ENCODE measurements at places on chromosomes 2 and 18.

GRCh38 chr2:43389581-43390466, 163.4 kb upstream of the ZFP36L2 start:
- no peak for DNase-seq

GRCh38 chr2:140353541-140353940, 1573.4 kb upstream of the NXPH2 start:
- DNase-seq, result no peak

DNA sequence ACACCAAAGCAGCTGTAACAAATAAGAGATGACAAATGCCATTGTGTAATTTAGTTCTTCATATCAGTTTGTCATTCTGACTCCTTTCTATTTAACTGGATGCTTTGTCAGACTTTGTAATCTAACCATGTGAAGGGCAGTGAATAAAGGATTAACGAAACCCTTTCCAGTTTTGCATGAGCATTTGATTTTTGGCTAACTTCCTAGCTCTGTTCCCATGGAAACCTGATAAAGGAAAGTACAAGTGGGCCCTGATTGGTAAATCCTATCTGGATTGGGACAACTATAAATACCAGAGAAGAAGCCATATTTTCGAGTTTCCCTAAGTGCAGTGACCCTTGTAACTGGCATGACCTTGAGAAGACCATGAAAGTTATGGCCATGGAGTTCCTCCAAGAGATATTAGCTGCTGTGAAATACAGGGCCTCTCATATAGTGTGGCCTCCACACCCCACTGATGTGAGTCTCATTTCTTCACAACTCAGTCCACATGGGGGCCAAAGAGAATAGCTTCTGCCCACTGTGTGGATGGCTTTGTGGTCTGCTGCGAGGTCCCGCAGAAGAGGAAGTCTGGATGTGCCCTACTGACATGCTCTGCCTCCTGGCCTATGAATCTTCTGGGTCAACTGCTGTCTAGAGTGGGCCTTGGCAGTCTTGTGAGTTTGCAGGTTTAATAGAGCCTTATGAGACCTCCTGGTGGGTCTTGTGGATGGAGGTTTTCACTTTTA, 38.2 kb upstream of the CYP1B1 start:
- DNase-seq, result no peak

- no peak for DNase-seq
Observed at GRCh38 chr18:67862069-67862468, 345.5 kb upstream of the DSEL start.

DNA sequence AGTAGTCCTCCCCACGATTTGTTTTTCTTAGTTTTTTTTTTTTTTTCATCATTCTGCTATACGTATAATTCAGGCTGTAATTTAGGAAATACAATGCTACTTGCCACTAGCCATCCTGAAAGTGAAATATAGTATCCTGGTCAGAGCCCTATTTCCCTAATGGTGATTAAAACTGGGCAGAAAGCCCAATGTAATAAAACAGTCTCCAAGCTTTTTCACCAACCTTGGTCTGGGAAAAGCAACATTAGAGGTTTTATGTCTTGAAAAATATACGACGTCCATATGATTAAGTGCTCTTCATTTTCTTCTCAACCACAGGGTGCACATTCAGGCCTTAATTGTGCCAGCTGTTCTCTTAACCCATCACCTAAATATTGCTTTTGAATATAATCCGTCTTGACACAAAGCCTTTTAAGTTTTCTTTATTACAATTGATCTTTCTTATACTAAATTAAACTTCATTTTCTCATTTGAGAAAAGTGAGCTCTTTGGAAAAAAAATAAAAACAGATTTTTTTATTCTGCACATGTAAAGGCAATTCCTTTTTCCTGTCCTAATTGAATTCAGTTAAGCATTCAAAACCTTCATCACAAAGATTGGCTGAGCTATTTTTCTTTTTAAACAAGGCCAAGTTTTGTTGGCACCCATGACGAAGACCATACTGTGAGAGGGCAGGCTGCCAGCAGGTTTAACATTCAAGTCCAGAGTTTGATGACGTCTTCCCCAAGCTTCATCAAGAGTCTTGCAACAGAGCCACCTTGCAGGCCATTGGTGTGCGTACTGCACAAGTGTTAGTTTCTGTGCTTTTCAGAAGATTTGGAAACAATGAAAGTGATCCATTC, 52.7 kb downstream of the MAP2 start:
- no peak for DNase-seq

DNA sequence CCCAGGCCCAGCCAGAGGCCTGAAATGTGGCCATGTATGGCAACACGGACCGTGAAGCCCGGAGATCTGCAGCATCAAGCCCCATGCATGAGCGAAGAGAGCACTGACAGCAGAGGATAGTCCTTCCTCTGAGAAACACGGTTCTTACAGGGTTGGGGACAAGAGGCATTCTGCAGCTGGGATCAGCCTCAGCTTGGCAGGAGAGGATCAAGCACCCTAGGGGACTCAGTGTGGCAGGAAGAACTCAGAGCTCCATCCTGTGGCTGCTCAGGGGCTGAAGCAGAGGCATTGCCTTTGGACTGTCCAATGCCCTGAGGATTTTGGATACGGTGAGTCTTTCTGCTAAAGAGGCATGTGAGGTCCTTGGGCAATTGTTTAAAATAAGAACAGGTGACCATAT, 368.7 kb downstream of the ZNF516 start:
- DNase-seq, result no peak

DNA sequence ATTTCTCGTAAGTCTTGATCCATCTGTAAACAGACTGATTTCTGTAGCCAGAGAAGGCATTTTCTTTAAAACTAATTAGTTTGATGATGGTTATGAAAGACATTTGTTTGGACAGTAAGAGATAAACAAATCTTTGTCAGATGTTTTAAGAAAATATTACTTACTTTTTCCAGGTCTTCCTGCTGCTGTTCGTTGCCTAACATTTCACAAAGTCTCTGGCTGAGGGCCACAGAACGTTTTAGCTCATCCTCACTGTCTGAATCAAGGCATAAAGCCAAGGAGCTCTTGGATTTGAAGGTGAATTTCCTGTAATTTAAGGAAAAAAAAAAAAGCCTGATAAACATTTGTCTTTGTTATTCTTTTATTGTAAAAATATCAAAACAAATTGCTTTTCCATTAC, 57.8 kb downstream of the VIL1 start:
- DNase-seq, result no peak

- DNase-seq, result no peak
Observed at GRCh38 chr2:236935083-236935482, 150.6 kb upstream of the COPS8 start.

DNA sequence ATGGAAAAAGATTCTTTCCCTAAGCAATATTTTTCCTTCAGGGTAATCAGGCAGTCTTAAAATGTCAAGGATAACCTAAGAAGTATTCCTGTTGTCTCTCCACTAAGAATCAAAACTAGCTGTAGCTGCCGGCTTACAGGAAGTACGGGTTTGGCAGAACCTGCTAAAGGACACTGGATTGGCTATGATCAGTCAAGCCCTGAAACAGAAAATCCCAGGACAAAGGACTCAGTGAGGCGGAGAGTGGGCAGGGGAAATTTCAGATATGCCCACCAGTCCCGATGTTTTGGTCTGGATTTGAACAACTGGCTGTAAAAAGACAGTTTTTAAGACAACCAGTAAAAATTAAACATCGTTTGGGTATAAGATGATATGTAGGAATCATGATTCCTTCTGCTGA, 155.7 kb downstream of the HDAC4 start:
- DNase-seq, result no peak

DNA sequence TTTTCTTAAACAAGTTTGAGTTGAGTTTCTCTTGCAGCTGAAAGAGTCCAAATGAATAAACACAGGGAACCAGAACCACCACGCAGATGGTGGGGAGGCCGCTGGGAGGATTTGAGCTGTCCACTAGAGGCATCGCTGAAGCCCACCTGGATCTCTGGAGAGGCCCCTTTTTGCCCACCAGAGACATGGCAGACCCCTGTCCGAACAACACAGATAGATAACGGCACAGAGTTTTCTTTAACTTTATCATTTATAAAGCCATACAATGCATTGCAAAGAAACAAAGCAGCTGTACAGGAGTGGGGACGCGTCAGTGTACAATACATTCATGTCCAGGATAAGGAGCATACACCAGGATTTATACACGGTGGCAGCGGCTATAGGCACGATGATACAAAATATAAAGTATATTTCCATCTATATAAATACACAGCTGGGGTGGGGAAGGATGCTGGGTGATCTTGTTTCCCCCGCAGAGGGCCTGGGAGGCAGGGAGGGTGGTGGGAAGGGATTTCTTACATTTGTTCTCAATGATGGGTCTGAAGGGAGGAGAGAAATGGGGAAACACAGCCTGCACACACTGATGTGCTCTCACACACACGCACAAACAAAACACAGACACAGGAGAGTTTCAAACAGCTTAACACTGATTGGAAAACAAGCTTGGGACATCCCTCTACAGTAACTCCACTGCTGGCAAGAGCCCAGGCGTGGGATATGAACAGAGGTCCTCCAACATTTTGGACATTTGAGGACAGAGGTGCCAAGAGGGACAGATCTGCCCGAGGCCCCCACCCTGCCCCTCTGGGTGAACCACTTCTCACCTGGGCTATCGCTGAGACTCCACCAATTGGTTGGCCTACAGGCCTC, 203.0 kb downstream of the TNS1 start:
- DNase-seq, result no peak

- DNase-seq, result no peak
Observed at GRCh38 chr18:45202061-45202460, 413.2 kb upstream of the SLC14A2 start.

DNA sequence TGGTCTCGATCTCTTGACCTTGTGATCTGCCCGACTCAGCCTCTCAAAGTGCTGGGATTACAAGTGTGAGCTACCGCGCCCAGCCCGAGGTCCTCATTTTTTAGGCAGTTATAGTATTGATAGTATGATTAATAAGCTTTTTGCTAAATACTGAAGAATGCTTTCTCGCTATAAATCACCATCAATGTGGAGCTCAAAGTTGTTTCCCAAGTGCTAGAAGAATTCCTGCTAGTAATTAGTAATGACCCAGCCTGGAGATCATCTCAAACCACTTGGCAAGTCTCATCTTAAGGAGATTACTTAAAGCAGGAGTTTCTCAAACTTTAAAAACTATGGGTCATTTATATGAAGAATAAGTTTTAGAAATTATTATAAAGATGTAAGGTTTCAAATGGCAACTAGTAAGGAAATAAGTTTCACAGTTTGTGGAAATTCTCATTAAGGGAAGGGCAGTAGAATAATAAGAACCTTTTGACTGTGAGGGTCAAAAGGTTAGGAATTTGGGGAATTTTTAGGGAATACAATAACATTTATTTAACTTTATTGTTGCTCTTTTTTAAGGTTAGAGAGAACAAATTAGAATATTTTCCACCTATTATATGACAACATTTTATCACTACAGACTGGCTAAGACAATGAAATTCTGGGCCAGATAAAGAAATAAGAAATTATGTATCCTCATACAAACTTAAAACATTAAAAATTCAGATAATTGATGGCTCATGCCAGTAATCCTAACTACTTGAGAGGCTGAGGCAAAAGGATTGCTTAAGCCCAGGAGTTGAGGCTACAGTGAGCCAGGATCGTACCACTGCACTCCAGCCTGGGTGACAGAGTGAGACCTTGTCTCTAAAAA, 148.6 kb upstream of the MAP3K20 start:
- no peak for DNase-seq

- no peak for DNase-seq
Observed at GRCh38 chr2:28155086-28155485, 237.6 kb upstream of the FOSL2 start.

DNA sequence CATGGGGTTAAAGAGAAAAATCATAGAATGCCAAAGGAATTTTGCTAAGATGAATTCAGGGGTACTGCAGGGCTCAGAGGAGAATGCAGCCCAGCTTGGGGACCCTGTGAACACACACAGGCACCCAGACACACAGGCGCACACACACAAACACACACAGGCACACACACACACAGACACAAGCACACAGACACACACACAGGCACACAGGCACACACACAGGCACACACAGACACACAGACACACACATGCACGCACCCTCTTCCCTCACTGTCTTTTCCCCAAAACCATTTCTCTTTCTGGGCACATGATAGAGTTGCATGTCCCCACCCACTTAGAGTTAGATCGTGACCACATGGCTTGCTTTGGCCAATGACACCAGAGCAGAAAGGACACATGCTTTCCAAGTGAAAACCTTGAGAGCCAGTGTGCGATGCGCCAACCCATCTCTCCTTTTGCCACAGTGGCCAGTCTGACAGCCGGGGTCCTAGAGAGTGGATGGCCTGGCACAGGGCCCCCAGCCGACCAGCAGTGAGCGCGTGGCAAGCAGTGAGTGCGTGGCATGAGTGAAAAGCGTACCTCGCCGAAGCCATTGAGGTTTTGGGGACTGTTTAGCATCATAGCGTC, 163.3 kb downstream of the KLHL29 start:
- DNase-seq, result no peak

- DNase-seq, result no peak
Observed at GRCh38 chr2:63712748-63713147, 124.0 kb downstream of the MDH1 start.

- no peak for DNase-seq
Observed at GRCh38 chr2:139798391-139798790, 1018.2 kb upstream of the NXPH2 start.

GRCh38 chr2:238586931-238587775, 160.4 kb downstream of the ASB1 start:
- DNase-seq, result no peak

- DNase-seq, result no peak
Observed at GRCh38 chr18:30787410-30787809, 255.1 kb downstream of the DSC3 start.

GRCh38 chr2:223576873-223577272, 25.3 kb downstream of the SCG2 start:
- no peak for DNase-seq

DNA sequence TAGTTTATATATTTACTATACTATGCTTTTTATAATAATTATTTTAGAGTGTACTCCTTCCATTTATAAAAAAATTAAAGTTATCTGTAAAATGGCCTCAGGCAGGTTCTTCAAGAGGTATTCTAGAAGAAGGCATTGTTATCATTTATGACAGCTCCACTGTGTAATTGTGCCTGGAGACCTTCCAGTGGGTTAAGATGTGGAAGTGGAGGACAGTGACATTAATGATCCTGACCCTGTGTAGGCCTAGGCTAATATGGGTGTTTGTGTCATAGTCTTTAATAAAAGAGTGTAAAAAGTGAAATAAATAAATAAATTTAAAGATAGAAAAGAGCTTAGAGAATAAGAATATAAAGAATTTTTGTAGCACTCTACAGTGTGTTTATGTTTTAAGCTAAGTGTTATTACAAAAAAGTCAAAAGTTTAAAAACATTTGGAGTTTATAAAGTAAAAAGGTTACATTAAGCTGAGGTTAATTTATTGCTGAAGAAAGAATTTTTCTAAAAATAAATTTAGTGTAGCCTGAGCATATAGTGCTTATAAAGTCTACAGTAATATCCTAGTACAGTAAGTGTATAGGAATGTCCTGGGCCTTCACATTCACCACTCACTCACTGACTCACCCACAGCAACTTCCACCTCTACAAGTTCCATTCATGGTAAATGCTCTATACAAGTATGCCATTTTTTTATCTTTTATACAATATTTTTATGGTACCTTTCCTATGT, 190.0 kb upstream of the SESTD1 start:
- DNase-seq, result no peak

GRCh38 chr18:6745504-6746031, 16.1 kb downstream of the ARHGAP28 start:
- DNase-seq, result no peak

GRCh38 chr2:223594259-223594658, 7.9 kb downstream of the SCG2 start:
- no peak for DNase-seq

All from CD4-positive, alpha-beta T cell treated with Interleukin-10 for 1 hour (primary cell).